ENCODE measurements at places on chromosomes 12 and 14.

- DNase-seq: no peak
These were observed 88.8 kb downstream of the CHGA start for GRCh38 chr14:93011650-93012325.

DNA sequence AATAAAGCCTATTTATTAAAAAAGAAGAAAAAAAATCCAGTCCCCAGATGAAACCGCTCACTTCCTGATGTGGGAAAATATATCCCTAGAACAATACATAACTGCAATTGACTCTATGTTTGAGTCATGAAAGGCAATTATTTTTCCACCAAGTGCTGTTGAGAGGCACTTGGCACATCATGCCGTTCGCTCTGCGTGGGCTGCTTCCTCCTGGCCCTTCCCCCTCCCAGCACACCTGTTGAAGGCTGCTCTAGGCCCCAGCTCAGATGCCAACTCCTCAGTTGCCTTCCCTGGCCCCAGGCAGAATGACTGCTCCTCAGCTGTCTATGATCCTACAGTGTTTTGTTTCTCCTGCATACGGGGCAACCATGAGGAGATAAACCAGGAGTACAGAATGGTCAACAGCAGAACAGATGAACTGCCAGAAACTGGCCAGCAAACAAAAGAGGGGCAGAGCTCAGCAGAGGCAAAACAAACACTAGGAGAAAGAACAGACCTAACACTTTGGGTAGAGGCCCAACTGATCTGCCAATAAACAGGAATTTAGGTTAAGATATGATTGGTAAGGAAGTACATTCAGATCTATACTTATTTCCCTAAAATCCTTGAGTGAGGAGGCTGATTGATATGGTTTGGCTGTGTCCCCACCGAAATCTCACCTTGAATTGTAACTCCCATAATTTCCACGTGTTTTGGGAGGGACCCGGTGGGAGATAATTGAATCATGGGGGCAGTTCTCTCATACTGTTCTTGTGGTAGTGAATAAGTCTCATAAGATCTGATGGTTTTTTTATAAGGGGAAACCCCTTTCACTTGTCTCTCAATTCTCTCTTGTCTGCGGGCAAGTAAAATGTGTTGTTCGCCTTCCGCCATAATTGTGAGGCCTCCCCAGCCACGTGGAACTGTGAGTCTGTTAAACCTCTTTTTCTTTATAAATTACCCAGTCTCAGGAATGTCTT lies 58.6 kb downstream of the SLC38A1 start:
- no peak for DNase-seq

GRCh38 chr14:77612011-77612620 lies 4.3 kb downstream of the SPTLC2 start:
- DNase-seq: peak; percentile 20

- no peak for DNase-seq
These were observed 4.2 kb upstream of the LIN7A start for GRCh38 chr12:80941916-80942315.

DNA sequence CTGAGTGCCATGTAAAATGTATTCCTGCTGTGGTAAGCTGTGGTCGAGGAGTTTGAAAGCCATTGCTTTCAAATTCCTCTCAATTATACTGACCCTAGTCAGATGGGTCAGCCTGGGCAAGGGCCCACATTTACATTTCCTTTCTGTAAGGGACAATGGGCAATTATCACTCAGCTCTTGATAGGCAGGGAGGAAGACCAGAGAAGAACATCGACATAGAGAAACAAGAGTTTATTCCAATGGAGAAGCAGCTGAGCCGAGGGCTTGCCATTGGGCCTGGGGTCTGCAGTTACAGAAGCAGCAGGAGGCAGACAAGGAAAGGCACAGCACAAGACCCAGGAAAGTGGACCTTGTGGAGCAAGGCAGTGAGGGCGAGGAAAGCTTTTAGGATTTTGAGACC lies 9.7 kb downstream of the NRIP2 start:
- DNase-seq: no peak

- DNase-seq: no peak
These were observed 123.5 kb downstream of the CAPZA3 start for GRCh38 chr12:18861287-18861858.

DNA sequence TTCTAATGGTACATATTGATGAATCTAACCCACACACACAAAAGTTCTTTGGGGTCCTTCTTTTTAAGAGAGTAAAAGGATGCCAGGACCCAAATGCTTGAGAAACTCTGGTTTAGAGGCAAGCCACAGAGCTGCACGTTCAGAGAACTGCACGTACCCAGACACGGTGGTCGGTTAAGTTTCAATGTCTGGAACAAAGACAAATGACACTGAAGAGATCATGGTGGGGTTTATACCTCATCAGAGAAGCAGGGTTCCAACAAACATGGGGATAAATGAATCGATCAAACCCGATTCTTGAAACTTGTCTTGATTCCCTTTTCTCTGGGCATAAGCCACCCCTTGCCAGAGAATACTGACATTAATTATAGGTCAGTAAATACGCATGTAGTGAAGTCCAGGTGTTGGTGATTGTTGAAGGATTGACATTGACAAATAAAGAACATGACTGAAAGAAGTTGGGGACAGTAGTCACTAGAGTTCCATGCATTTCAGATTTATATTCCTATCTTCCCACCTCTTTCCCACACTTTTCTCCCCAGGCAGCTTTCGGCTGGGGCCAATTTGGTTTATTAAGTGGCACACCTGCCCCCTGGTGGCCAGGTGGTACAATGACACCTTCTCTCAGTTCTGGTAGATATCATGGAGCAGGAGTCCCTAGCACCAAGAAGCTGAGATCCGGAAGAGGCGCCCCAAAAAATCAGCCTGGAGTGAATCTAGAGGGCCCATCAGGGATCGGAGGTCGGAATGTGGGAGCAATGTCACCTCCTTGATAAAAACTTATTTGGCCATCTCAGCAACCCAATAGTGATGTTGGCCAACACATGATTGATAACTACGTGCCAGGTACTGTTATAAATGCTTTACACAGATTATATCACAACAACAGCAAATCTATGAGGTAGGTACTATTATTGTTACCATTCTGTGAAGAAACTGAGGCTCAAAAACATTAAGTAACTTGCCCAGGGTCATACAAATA lies 17.8 kb upstream of the HDAC7 start:
- no peak for DNase-seq

DNA sequence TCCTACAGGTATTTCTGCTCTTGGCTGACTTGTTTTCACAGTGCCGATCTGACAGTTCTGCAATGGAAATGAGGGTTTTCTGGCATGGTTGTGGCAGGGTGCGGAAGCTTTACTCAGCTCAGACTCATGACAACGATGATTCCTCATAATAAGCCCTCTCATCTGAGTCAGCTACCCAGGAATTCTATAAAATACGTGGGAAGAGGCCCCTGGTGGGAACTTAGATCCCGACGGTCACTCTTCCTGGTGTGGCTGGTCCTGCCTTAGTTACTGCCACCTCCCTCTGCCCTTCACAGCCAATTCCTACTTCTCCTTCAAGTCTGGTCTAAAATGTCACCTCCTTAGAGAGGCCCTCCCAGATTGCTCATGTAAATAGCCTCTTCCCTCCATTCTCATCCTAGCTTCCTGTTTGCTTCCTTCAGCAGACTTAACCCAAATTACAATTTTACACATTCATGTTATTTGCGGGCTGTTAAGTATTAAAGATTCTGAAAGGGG lies 104.2 kb upstream of the MAP1LC3B2 start:
- peak; percentile 85 for DNase-seq

DNA sequence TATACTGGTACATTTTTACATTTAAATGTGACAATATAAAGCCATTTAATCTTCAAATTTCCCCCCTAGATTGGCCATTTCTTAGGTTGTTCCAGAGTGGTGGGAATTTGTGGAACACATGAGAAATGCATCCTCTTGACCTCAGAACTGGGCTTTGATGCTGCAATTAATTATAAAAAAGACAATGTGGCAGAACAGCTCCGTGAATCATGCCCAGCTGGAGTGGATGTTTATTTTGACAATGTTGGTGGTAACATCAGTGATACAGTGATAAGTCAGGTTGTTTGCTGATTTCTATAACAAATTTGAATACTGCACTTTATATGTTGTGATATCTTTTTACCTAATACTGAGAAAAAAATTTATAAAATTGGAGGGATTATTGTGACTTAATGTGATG lies 7.6 kb upstream of the ZNF410 start:
- DNase-seq: no peak

GRCh38 chr12:11862798-11863197 lies 207.9 kb upstream of the BCL2L14 start:
- no peak for DNase-seq

DNA sequence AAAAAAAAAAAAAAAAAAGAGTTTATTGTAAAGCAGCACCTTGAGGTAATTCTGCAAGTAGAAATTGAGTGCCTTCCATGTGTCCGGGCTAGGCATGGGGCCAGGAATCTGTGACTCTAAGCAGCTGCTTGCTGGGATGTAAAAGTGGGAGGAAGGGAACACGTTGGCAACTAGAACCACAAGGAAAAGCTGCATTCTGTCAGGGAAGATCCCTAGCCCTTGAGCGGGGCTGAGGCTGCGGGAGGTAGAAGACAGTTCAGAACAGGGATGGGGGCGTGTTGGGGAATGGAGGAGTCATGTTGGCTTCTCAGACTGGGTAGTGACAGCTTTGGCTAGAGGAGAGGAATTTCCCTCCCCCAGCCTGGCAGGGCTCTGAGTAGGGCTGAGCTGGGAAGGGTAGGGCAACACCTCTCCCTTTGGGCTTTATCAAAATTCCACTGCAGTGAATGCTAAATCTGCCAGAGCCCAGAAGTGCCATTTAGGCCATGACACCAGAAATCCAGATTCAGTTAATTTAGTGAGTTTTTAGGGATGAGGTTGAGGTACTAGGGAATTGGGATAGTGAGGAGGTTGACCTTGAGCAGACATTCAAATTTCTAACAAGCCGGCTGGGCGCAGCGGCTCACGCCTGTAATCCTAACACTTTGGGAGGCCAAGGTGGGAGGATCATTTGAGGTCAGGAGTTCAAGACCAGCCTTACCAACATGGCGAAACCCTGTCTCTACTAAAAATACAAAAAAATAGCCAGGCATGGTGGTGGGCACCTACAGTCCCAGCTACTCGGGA lies 3.4 kb upstream of the TRAFD1 start:
- DNase-seq: peak; percentile 53

GRCh38 chr12:47889040-47889439 lies 15.8 kb downstream of the VDR start:
- DNase-seq: no peak

DNA sequence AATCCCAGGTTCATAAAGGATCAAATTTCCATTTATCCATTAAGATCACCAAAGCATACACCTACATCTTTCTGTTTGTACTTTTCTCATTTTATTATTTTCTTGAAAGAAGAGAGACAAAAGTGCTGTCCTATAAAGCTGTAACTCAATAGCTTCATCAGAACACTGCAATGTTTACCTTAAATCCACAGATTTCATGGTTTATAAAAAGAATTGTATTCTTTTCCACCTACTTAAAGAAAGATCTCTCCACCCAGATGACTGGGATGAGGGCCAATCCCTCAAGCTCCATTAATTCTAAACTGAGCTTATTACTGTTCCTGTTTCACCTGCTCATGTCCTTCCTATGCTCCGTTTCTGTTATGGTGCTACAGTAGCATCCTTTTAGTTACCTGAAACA lies 470.6 kb downstream of the BCAT1 start:
- DNase-seq: no peak

All from AG09309 (cell line).